ENCODE measurements at places on chromosomes 6 and 20.

GRCh38 chr6:130775411-130776012 lies 51.7 kb upstream of the SMLR1 start:
- no peak for DNase-seq

GRCh38 chr20:13458860-13459451 lies 179.8 kb downstream of the TASP1 start:
- peak; percentile 55 for DNase-seq

DNA sequence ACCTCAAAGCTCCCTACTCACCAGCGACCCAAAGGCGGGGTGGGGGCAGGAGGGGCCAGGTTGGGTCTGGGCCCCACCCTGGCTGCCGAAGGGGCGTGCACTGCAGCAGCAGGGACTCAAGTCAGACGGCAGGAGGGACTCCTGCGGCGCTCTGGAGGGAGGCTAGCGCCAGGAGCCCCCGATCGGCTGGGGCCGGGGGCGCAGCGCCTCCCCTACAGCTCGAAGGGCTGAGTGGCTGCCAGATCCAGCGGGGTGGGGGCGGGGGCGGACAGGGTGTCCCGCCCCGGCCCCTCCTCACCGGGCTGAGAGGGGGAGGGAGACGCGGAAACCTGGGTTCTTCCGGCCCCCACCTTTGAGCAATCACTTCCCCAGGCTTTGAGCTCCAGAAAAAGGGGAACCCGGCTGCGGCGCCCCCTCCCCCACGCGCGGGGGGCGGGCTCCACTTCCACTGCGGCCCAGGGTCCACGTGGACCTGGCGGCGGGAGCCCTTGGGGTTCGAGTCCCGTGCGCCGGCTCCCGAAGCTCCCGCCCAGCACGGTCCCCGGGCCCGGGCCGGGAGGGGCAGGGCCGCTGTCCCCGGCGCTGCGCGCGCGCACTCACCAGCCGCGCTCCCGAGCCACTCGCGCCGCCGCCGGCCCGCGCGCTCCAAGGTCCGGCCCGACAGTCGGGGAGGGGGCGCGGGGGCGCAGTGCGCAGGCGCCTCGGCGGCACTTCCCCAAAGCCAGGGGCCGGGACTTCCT lies at the start of gene RGS19:
Gene RGS19 (minus strand): TSS at position 246 of the 740 bp plus-strand sequence. CDS start 2,632 bp downstream, outside the sequence.
- peak; percentile 50 for DNase-seq

- no peak for DNase-seq
These were observed 50.2 kb downstream of the NUDT3 start for GRCh38 chr6:34342247-34342646.

GRCh38 chr20:59365611-59366285 lies 65.3 kb downstream of the EDN3 start:
- DNase-seq: no peak

DNA sequence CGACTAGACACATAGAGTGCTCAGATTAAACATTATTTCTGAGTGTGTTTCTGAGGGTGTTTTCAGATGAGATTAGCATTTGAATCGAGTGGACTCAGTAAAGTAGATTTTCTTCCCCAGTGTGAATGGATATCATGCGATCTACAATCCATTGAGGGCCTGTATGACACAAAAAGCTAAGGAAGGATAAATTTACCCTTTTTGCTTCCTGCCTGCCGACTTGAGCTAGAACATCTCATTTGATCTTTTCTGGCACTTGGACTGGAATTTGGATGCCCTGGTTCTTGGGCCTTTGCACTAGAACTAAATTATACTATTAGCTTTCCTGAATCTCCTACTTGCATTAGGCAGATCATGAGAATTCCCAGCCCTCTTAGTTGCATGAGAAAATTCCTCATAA lies 675.8 kb downstream of the DOK5 start:
- DNase-seq: no peak

GRCh38 chr20:57586370-57586793 lies 25.5 kb downstream of the PCK1 start:
- peak; percentile 4 for DNase-seq

- DNase-seq: peak; percentile 72
These were observed 44.8 kb downstream of the STK4 start for GRCh38 chr20:45011108-45011526.

DNA sequence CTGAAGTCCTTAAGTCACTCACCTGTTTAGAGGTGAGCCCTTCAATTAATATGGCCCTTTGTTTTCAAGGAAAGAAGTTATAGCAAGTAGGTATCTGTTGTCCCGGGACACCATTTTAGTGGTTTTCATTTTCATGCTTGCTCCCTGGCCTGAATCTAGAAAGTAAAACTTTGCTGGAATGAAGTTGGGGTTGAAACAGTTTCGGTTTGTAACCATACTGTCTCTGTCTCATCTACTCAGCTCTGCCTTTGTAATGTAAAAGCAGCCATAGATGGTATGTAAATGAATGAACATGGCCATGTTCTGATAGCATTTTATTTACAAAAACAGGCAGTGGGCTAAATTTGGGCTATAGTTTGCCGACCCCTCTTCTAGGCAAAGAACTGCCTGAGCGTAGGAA lies 64.9 kb upstream of the GNRH2 start:
- no peak for DNase-seq

DNA sequence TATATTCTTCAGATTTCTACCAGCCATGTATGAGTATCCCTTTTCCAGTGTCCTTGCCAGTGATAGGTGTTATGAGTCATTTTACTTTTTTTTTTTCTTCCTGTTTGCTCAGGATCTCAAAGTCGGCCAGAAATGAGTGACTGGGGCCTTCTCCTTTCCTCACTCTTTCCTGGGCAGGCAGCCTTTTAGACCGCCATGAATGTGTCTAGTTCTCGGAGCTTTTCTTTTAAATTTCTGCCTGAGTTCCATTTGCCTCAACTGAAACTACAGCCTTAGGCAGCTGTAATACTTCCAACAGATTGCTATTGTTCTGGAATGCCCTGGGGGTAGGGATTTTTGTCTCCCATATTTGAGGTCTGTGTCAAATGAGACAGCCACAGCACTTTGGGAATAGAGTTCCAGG lies 83.7 kb downstream of the STXBP5 start:
- peak; percentile 81 for DNase-seq

- DNase-seq: peak; percentile 79
These were observed 9.5 kb upstream of the HLA-DOA start for GRCh38 chr6:33018904-33019303.

DNA sequence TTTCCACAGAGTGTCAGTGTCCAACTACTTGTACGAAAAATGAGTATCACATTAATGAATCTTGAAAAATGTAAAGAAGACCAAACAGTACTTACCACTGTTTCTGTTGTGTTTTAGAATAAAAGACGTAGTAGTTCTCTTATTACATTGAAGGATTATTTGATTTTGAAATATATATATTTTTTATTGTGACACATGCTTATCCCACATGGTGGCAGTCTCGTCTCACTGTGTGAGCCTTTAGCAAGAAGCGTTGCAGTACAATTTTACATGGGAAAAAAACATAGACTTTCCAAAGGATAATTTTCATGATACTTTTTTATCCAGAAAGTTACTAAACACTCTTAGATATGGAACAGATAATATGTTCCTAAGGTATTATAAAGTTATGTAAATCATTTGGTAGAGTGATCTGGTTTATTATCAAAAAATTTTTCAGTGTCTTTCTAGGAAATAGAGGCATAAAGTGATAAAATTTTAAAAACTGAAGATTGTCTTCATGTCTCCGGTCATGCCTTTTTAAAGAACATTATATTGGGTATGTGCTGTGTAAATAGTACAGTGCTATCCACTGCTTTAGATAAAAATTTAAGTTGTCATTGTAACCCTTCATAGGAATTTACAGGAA lies 117.5 kb upstream of the SAMD5 start:
- peak; percentile 43 for DNase-seq

DNA sequence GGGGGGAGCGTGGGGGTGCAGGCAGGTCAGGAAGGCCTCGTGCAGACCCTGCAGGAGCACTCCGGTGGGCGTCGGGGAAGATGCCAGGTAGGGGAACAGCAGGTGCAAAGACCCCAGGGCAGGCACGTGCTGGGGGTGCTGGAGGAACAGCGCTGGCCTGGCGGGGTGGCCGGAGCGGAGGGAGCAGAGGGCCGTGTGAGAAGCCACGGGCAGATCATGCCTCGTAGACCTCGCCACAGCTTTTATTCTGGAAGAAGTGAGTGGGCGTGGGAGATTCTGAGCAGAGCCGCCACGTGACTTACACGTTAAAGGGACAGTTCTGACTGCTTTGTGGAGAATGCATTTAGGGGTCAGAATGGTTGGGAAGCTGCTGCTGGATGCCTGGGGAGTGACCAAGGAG lies 9.3 kb downstream of the NTSR1 start:
- DNase-seq: no peak

DNA sequence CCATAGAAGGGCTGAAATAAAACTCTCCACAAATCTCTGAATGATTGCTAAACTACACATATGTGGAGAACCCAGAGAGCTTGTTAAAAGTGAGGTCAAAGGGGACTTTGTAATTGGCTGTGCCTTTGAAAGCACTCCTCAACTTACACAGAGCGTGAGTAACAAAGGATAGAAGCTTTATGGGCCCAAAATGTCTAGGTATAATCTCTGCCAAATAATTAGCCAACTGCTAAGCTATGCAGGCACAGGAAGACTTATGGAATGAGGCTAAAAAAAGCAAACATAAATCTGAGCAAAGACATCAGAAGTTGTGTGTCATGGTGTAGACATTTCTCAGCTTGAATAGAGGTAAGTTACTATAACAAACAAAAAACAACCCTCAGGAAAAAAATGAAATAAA lies 23.3 kb upstream of the UST start:
- DNase-seq: peak; percentile 89

GRCh38 chr20:32263398-32263954 lies 14.0 kb upstream of the KIF3B start:
- no peak for DNase-seq

DNA sequence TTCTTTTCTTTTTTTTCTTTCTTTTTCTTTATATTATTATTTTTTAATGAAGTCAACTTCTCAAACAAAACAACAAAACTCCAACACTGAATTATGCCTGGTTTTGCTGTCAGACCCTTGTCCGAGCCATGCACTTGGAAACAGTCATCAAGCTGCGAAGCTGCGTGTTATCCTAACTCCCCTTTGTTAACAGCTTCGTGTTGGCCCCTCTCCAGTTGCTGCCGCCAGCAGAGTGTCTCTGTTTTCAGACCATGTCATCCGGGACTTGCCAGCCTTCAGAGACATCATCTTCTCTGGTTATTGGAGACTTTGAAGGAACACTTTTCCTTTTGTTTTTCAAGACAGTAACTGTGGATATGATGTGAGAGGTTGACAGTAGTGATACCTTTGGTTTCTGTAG lies 83.1 kb downstream of the TRMT11 start:
- no peak for DNase-seq

DNA sequence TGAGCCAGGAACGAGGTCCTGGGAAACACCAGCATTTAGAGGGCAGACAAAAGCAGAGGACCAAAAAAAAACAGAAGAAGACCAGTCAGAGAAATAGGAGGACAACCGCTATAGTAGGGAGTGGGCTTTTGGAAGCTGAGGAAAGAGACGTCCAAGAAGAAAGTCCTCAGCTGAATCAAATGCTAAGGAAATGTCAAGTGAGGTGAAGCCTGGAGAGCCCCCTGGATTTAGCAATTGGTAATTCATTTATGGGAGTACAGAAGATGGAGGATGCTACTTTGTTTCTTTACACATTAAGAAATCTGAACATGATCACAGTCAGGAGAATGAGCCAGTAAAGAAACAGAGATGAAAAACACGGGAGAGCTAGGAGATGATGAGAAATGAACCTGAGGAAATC lies 41.1 kb downstream of the LRP11 start:
- DNase-seq: no peak

- peak; percentile 35 for DNase-seq
These were observed 17.3 kb upstream of the ID1 start for GRCh38 chr20:31587545-31588389.

All from iris pigment epithelial cell (primary cell).